Left forelimb (tissue), 1 donor: ENCODE measurements at places on chromosomes 3 and 15.

GRCh38 chr3:107432013-107432515 lies 54.8 kb downstream of the CCDC54 start:
- no peak for DNase-seq

GRCh38 chr15:68335251-68335650 lies 57.7 kb downstream of the FEM1B start:
- DNase-seq = no peak

DNA sequence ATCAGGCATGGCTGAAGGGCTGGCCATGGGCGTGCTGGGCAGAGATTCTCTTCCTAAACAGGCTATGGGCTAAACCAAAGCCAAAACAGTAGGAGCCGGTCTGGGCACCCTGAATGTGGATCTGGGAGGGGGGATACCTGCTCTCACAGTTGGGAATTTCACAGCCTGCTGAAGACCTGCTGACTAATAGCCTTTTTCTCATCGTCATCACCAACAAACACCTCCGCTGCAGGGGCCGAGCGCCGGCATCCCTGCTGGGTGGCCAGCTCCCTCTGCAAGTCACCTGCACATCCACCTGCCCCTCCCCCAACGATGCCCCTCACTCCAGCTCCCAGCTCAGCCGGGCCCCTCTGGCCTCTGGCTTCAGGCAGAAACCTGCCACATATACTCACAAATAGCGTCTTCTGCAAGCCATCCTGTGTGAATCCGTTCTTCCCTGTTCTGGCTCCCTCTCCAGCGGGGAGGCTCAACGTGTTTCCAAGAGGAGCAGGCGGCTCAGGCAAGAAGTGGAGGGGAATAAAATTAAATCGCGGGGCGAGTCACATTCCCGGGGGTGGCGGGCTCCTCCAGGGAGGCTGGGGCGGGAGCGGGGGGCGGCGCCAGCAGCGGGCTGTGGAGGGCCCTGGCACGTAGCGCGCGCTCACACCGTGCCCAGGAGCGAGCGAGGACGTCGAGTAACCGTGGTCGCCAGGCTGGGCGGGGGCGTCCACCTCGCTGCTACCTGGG lies 466 bp downstream of the IQSEC1 start:
- DNase-seq = no peak

- DNase-seq = no peak
Measured at GRCh38 chr15:91291673-91292072, 191.6 kb downstream of the SV2B start.

GRCh38 chr3:154427685-154428285 lies 2.2 kb downstream of the GPR149 start:
- DNase-seq = no peak

DNA sequence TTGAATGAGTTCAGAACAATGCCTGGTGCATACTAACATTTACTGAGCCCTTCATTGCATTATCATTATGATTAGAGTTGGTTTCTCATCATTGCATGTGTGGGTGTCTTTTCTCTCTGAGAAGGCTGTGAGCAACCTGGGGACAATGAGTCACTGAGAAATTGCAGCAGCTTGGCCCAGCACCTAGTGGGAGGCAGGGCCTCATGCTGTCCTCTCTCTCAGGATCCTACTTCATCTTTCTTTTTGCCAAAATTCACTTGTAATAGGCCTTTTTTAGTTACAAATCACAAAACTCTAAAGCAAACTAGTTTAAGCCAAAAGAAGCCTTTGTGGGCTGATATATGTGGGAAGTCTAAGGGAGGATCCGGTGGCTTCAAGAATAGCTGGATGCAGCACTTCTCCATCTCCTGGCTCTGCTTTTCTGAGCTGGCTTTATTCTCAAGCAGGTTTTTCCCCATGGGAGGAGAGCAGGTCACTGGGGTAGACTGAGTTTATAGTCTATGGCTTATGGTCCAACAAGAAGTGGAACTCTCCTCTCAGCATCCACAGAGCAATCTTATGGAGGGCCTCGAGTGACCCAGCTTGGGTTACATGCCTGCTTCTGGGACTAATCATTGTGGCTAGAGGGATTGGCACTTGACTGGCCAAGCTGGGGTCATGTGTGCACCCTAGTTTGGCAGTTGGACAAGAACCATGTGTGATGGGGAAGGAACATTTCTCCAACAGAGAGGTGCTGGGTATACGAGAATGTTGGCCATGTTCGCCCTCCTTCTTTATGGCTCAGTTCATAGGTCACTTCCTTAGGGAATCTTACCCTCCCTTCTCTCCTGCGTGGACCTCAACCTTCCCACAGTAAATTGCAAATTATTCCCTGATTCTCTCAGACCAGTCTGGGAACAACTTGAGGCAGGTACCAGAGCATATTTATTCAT lies 8.7 kb upstream of the CAMK1 start:
- no peak for DNase-seq

DNA sequence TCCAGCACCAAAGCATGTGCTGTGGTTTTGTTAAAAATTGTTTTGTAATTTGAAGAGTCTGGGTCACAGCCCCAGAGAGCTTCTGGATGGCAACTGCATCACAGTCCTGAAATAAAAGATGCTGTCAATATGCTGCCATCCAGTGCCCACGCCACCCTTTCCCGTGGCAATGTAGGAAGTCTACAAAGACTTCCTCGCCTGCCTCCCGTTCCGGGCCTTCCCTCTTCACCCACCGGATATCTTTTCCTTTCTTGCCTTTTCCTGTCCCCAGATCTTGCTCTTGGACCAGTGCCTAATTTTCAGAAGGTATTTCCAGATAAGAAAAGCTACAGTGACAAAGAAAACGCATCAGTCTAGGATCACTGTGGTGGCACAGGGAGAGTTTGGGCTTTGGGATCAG lies 85.3 kb upstream of the RNU6-1 start:
- no peak for DNase-seq

- no peak for DNase-seq
Measured at GRCh38 chr3:133746712-133747066, 496 bp downstream of the TF start.

DNA sequence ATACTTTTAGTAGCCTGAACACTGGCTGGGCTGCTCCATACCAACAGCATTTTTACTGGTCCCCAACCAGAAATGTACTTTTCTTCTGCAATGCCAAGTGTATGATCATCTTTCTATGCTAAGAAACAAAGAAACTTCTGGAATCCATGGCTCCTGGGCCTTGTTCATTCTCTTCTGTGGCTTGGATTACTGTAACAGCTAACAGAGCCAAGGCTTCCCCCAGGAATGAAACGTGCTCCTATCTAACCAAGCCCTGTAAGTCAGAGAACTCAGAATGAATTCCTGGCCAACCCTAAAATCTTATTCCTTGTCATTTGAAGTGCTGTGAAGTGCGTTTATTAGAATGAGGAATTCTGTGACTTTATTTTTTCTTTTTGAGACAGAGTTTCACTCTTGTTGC lies 102.9 kb upstream of the RAD18 start:
- no peak for DNase-seq

DNA sequence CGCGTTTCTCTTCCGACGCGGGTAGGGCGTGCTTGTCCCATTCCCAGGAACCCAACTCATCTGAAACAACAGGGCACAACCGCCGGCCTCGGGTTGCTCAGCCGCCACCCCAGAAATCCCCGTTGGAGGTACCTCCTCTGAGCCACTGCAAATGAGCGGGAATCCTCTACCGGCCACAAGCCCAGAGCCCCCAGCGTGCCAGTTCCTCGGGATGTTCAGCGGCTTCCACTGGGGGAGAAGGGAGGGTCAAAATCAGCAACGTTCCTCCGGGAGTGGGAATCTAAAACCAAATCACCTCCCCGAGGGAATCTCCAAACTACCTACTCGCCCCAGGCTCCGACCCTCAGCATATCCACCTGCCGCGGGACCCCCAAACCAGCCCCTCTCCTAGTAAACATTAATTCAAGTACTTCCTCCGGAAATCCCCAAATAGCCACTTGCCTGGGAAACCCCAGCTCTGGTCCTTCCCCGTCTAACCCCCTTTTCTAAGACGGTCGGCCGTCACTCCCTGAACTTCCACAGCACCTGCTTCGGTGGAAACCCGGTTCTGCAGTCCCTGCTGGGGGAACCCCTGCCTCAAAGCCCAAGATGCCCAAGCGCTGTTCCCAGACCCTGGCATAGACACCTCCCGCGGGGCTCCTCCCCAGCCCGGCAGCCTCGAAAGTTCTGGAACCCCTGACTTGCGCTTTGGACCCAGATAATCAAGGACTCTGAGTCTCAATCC lies 887 bp downstream of the OXTR start:
- no peak for DNase-seq

DNA sequence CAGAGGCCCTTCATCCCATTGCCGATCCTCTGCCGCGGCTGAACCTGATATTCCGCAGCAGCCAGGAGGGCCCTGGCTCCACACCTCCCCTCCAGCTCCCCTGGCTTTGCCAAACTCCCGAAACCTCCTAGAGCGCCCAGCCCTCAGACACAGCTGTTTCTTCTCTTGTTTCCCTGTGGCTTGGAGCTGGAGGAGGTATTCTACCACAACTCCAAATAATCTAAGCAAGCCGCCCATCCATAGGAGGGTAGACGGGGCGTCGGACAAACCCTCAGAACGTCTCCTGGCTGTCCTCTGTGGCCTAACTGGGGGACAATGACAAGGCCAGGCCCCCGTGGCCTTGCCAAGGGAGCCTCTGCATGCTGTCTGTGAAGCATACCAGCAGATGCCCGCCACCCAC lies 10.4 kb downstream of the PLA2G4D start:
- no peak for DNase-seq

DNA sequence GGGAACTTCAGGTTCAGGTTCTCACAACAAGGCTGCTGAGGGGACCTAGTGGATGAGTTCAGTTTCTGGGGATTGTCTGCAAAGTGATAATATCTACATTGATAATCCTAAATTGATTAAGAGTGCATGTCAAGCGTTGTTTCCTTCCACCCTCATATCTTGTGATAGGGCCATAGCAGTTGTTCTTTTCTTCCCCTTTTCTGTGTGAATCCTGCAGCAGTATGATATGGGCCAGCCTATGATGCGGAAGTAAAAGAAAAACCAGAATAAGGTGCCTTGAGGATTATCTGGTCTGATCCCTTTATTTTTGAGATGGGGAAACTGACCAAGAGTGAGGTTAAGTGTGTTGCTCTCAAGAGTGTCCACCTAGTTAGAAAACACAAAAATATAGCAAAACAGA lies 86.2 kb downstream of the MITF start:
- DNase-seq = no peak

GRCh38 chr3:123447749-123448517 lies 957 bp downstream of the ADCY5 start:
- no peak for DNase-seq
